ENCODE measurements at places on chromosomes 5 and 9. TPM values are rescaled to one million over a fixed set of nuclear protein-coding genes. Genes with fewer than 3 reads are reported as not detected.

Gene TCF7
- 17.8 TPM for total RNA-seq

Gene LAMC3
- not detected for total RNA-seq

Gene TMEM174
- not detected for total RNA-seq

Gene NDST1
- 65.0 TPM for total RNA-seq

Gene SHISAL2B
- not detected for total RNA-seq

Gene PCDHGA12
- total RNA-seq = 0.34 TPM

Gene GDA
- total RNA-seq = 0.39 TPM

Gene MUSK
- total RNA-seq = 0.16 TPM

Gene C9orf50
- not detected for total RNA-seq

Gene GNAQ
- total RNA-seq = 46.2 TPM

Gene CER1
- not detected for total RNA-seq

Gene QRFP
- not detected for total RNA-seq

Gene FBXL7
- total RNA-seq = 14.6 TPM

Gene ZNF454
- not detected for total RNA-seq

- no peak for DNase-seq
Measured at GRCh38 chr5:100668511-100668910, 133.3 kb downstream of the FAM174A start.

DNA sequence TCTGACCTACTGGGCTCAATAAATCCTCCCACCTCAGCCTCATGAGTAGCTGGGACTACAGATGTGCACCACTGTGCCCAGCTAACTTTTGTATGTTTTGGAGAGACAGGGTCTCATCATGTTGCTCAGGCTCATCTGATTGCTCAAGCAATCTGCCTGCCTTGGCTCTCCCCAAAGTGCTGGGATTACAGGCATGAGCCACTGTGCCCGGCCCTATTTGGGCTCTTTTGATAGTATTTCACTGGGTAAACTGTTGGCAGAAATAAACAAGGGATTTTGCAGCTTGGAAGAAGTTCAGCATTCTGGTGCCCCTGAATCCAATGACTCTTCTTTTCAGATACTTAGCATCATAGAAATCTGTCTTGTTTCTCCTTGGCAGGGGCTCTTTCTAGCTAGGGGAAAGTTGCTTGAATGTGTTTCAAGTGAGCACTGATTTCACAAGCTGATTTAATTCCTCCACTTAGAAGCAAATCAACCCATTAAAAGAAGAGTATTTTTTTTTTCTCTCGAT lies 146.8 kb downstream of the PAPPA start:
- no peak for DNase-seq

GRCh38 chr5:16568875-16569580 lies 47.8 kb downstream of the RETREG1 start:
- DNase-seq = no peak

DNA sequence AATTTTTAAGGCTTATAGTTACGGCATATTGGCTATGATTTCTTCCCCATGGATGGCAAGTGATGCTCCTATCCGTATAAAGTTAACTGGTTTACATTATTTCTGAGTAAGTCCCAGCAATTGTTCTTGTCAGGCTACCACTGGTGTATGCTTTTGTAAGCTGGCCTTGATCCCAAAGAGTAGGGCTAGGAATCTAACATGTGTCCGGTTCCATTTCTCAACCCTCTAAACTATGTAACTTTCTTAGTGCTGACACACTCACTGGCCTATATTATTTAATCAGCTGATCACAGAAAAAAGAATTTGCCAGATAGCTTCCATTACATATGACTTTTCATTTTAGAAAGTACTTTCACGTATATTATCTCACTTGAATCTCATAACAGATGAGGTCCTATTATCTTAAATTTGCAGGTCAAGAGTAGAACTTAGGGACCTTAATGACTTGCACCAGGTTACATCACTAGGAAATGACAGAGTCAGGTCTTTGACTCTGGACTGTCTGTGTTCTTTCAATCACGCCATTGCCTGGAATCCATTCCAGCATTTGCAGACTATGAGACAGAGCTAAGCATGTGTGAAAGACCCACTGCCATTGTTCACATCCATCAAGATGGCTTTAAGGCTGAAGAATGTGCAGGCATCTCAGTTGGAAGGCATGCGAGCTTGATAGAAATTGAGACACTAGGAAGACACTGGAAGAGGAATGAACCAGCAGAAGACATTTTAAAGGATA lies 362.9 kb downstream of the ARRDC3 start:
- no peak for DNase-seq

GRCh38 chr9:124474151-124474550 lies 23.9 kb downstream of the ADGRD2 start:
- no peak for DNase-seq

- DNase-seq = no peak
Measured at GRCh38 chr9:98807070-98807813, at the start of gene GALNT12. GALNT12 (plus strand) TSS chr9:98807670; CDS start chr9:98807699, 29 bp downstream.

DNA sequence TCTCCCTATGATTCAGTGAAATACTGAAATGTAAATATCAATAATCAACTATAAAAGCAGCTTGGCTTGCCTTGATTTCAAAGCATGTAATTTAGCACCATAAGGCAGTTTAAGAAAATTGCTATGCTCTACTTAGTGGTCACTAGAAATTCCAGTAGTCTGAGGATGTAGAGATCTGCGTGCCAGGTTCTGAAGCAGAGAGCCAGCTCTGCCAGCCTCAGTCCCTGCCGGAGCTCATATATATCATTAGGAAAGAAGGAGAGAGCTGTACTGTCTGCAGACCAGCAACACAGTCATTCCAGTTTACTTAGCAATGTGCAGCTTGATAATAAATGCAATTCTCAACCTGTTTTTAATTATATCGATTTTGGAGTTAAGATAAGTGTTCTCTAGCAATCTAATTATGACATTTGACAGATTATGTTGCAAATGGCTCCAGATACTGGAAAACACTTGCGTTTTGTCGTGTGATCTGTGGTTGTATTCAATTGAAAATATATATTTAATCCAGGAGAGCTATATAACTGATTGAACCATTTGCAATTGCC lies 540.5 kb downstream of the CTNND2 start:
- no peak for DNase-seq

GRCh38 chr5:113806904-113807303 lies 293.4 kb downstream of the YTHDC2 start:
- no peak for DNase-seq

DNA sequence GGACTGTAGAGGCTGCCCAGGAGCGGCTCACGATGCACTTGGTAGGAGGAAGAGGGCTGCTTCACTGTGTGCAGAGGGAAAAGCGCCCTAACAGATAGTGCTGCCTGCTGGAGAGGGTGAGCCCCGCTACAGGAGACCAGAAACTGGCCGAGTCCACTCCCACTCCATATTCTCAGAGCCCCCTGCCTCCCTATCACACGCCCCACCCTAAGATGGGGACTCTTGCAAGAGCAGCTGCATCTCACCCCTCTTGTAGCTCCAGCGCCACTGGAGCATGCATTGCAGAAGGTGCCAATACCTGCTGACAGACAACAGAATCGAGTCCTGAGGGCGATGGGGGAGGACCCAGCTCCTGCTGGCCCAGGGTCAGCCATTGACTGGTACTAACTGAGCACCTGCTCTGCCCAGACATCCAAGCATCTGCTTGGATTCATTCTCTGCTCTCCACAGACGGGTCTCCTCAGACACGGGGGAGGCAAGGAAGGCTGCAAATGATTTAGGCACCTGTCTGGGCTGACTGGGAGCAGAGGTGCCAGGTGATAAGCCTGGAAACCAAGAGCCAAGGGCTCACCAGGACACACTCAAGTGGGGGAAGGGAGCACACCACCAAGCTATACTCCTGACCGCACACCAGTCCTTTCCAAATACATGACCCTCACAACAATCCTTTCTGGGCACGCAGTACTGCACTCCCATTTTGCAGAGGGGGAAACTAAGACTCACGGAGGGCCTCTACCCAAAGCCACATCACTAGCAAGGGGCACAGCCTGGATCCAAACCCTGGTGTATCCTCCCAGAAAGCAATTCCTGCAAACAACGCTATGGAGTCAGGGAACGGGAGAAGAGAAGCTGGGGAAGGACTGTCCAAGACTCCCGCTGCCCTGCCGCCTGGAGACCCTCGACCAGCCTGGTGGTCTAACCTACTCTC lies 1.6 kb downstream of the BICD2 start:
- DNase-seq = no peak

GRCh38 chr5:18745988-18746615 lies 1111.8 kb downstream of the TAF11L14 start:
- DNase-seq = peak; percentile 54

GRCh38 chr9:109156708-109157107 lies 10.3 kb downstream of the FRRS1L start:
- no peak for DNase-seq

DNA sequence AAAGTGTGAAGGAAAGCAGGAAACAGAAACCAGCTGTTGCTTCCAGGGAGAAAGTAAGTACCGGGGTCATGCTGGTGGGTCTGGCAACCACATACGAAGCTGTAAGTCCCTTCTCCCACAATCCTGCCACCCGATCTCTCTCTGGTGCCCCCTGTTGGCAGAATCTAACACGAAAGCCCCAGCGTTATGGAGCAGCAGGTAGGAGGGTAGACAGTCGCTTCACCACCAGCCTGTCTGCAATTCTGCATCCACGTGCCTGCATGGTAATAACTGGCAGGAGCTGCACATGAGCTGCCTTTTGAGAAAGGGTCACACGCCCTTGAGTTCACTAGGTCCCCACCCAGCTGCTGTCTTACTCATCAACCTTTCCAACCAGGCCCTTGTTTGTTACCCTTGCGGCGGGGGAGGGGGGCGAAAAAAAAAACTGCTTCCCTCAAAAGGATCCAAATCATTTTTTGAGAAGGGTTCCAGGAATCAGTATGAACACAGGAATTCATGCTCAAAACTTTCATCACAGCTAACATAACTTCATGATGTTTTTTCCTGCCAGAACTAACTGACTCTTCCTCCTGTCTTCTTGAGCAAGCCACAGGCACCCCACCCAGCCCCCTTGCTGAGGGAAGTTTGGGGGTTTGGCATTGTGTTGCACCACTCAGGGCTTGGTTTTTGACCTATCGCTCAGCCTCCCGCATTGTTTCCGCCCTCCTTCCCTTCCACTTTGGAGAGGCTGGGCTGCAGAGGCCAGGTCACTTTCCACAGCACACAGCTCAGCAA lies 19.6 kb upstream of the TMEM252 start:
- peak; percentile 15 for DNase-seq

- no peak for DNase-seq
Measured at GRCh38 chr5:40669606-40670390, 9.9 kb upstream of the PTGER4 start.

DNA sequence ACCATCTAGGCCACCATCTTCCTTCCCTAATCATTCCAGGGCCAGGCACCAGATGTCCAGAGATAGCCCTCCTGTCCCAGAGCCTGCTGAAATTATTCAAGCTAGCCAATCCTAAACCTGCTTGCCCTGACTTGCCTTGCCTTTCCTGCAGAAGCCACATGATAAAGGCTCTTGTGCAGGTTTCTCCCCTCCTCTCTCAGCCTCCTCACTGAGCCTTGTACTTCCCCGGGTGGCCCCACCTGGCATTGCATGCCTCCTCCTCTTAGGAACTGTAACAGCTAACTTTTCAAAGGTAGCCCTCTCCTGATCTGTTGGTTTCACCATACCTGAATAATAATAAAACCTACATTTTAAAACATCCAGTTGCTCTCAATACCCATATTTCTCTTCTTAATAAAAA lies 42.6 kb downstream of the DIRAS2 start:
- no peak for DNase-seq

- no peak for DNase-seq
Measured at GRCh38 chr5:173535166-173535975, 81.1 kb downstream of the BOD1 start.
